Osteoblast (primary cell): ENCODE measurements at places on chromosomes 13 and 19. TPM values are rescaled to one million over a fixed set of nuclear protein-coding genes. Genes with fewer than 3 reads are reported as not detected.

DNA sequence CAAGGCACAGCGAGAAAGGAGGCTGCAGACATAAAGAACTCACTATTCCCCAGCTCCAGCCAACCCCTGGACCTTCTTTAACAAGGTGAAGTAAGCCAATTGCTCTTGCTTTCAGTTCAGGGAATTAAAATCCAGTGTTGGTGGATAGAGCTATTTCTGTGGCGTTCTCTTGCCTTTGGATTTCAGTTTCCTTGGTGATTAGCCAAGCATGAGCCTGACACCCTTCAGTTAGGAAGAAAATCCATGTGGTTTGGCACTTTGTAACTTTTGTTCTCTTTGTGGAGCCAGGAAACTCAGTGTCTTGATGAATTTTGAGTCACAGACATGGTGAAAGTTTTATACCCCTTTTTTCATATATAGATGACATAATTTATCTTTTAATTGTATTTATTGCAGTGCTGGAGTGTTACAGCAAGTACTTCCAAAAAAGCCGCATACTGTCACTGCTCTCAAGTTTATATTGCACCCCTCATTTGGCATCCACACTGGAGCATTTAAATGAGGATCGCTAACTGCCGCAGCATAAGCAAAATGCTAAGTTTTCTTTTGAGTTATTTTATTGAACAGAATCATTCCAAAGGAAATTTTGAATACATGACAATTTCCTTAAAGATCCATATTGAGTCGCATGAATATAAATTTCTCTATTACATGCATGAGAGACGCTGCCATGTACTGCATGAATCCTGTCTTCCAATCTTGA lies 406.8 kb downstream of the MYO16 start:
- H3K4me1 ChIP-seq = no peaks in the 10 kb centered on the region
- H3K36me3 ChIP-seq = no peaks in the 10 kb centered on the region
- H3K27me3 ChIP-seq = no peaks in the 10 kb centered on the region
- no peak overlapping the region for H3K27ac ChIP-seq
- DNase-seq = no peak
- H3K4me3 ChIP-seq = no peak overlapping the region

ZNF772 gene
- 19.2 and 22.1 TPM in 2 replicates for total RNA-seq

LRCH1 gene
- 6.9 and 7.1 TPM in 2 replicates for total RNA-seq

PSG7 gene
- not detected in 2 replicates for total RNA-seq

DNA sequence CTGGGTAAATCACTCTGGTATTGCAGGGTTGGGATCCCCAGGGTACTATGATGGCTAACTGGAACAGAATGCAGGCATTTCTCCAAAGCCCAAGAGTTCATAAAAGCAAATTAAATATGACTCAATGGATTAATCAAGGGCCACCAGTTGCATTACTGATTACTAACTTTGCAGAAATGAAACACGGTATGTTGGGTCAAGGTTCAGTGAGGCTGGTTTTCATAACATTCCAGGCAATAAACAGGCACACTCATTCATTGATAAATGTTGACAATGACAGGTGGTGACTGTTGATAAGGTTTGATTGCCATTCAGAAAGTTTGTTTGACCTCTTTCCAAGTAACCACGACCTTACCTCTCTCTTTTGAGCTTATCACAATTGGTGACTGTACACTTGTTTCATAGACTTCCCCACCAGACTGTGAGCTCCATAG lies 506 bp upstream of the AP1M1 start:
- H3K36me3 ChIP-seq = peaks cover 4% of the 10 kb centered on the region
- H3K4me3 ChIP-seq = peak overlapping the region; percentile 99
- peaks cover 43% of the 10 kb centered on the region for H3K4me1 ChIP-seq

DNA sequence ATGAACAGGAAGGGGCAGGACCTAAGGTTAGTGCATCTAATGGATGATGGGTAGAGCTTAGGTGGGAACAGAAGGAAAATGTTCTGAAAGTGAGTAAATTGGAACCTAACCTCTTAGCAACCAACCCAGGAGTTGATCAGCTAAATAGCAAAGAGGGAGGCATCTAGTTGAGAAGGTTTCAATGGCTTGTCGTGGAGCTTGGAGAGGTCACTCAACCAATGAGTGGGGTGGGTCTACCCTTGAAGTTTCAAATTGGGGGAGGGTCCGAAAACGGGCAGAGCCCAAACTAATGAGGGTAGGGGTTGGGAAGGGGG lies 5.7 kb upstream of the SHKBP1 start:
- H3K27ac ChIP-seq = no peak overlapping the region
- H3K36me3 ChIP-seq = no peaks in the 10 kb centered on the region
- H3K4me3 ChIP-seq = no peak overlapping the region
- peaks cover 4% of the 10 kb centered on the region for H3K27me3 ChIP-seq

GRCh38 chr19:39818626-39819097 lies 15.3 kb downstream of the DYRK1B start:
- no peaks in the 10 kb centered on the region for H3K27me3 ChIP-seq
- no peaks in the 10 kb centered on the region for H3K36me3 ChIP-seq
- H3K4me3 ChIP-seq = no peak overlapping the region
- H3K4me1 ChIP-seq = peaks cover 5% of the 10 kb centered on the region
- DNase-seq = no peak

MBD3L3 gene
- not detected in 2 replicates for total RNA-seq

CEACAM16 gene
- under 0.01 TPM in 1 of 2 replicates, not detected in the other for total RNA-seq

DNA sequence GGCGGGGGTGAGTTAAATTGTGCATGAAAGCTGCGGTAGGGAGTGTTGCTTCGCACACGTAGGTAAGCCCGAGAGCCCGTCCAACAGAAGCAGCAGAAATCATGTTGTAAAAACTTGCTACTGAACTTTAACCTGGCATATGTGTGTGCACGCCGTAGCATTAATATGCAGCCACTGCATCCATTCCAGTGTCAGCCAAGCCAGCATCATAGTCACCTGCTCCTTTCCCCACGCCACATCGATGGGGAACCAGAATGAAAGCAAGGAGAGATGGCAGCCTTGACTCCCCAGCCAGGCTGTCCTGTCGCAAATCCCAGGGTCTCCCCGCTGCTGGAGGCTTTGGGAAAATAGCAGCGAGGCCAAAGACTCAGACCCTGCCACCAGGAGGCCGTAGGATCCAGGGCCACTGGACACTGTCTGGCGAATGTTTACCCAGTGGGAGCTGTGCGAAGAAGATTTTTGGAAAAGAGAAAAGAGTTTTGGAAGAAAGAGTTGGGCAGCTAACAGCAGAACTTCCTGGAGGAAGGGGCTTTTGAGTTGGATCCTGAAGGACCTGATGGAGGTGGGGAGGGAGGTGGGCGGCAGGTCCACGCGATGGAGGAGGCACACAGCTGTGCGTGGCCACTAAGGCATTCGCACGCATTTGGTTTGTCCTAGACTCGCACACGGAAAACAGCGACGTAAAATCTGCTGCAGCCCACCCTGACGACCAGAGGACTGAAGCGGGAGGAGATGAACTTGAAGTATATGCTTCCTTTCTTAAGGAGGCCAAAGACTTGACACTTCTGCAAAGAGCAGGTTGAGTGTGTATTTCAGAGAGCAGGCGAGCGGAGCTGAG lies 48.7 kb upstream of the RANBP3 start:
- H3K4me1 ChIP-seq = peaks cover 25% of the 10 kb centered on the region
- no peaks in the 10 kb centered on the region for H3K27me3 ChIP-seq
- H3K4me3 ChIP-seq = no peak overlapping the region
- no peak for DNase-seq
- no peaks in the 10 kb centered on the region for H3K36me3 ChIP-seq

- H3K4me1 ChIP-seq = peaks cover 22% of the 10 kb centered on the region
- no peaks in the 10 kb centered on the region for H3K27me3 ChIP-seq
- no peak for DNase-seq
- H3K27ac ChIP-seq = no peak overlapping the region
- H3K4me3 ChIP-seq = no peak overlapping the region
Measured at GRCh38 chr13:39892721-39893685, 237.5 kb downstream of the COG6 start.

HNRNPA1L2 gene
- 2.9 and 3.6 TPM in 2 replicates for total RNA-seq

- DNase-seq = peak; percentile 86
- H3K4me1 ChIP-seq = peaks cover 9% of the 10 kb centered on the region
- peak overlapping the region; percentile 85 for H3K27ac ChIP-seq
- no peaks in the 10 kb centered on the region for H3K27me3 ChIP-seq
- H3K36me3 ChIP-seq = peaks cover 16% of the 10 kb centered on the region
- peak overlapping the region; percentile 99 for H3K4me3 ChIP-seq
Measured at GRCh38 chr19:16541526-16542044, 652 bp downstream of the CHERP start.

CEACAM3 gene
- not detected in 2 replicates for total RNA-seq

DNA sequence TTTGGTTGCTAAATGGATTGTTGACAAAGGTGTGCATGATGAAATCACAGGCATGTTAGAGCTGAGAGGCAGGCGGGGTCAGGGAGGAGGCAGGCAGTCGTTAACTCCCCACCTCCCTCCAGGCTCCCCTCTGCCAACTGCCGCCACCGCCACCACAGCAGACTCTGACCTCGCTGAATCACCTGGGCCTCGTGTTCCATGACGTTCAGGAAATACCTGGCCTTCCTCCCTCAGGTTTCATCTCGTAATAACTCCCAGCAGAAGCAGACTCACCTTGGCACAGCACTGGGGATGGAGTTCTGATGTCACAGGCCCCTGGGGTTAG lies 198.5 kb downstream of the KATNAL1 start:
- no peaks in the 10 kb centered on the region for H3K36me3 ChIP-seq
- H3K4me1 ChIP-seq = peaks cover 6% of the 10 kb centered on the region
- no peak overlapping the region for H3K27ac ChIP-seq

CRX gene
- not detected in 2 replicates for total RNA-seq

ZSCAN4 gene
- total RNA-seq = under 0.01 and 0.36 TPM in 2 replicates

DNA sequence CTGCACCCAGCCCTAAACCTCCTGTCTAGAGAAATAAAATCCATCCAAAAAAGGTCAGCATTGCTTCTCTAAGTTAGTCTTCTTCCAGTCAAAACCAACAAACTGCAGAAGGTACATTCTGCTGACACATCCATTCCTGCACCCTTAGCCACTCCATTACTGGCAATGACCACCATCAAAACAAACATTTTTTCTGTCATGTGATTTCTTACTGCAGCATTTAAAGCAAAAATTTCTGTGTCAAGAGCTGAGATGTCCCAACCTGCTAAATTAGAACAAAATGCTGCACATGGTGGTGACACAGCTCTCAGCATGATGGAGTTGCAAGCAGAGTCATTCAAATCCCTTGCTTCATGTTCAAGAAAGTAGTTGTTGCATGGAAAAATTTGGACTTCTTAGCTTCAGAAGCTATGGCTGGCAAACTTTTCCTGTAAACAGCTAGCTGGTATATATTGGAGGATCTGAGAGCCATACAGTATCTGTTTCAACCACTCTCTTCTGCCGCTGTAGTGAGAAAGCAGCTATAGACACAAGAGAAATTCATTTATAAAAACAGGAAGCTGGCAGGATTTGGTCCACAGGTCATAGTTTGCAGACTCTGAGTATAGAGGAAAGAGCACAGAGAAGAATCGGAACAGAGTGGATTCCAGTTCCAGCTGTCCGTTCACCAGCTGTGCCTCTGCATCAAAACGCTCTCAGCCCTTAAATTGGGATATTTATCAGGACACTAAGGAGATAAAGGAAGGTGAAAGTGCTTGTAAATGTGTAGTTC lies 17.4 kb downstream of the RUBCNL start:
- peaks cover 33% of the 10 kb centered on the region for H3K4me1 ChIP-seq
- no peak overlapping the region for H3K4me3 ChIP-seq
- DNase-seq = peak; percentile 82
- no peaks in the 10 kb centered on the region for H3K36me3 ChIP-seq
- peak overlapping the region; percentile 76 for H3K27ac ChIP-seq

DNA sequence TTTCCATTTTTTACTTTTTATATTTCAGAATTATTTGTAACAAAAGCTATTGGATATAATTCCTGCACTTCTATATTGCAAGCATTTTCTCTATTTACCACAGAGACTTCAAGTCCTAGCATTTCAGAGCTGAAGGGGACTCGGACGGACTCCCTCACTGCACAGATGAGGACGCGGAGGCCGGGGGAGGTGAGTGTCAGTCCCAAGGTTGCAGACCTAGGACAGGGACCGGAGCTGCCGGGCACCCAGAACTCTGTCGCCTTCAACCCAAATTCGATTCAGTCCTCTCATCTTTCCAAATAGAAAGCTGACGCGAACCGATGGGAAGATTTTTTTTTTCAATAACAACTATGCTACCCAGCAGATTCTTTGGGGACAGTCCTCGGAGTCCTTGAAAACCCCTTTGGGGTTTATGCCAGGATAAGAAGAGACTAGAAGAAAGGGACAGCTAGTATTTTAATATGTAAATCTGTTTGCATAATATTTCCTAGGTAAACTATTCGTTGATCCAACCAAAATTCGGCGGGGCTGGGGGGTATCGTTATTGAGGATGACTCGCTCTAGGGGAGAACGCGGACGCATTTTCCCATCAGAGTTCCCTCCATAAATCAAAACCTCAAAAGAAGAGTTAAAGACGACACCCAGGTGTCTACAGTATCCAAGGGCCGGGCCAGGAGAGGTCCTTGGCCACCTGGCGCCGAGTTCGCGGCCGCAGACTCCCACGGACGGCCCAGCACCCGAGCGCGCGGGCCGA lies 803 bp downstream of the FLT3 start:
- peaks cover 58% of the 10 kb centered on the region for H3K27me3 ChIP-seq
- DNase-seq = peak; percentile 62
- no peaks in the 10 kb centered on the region for H3K4me1 ChIP-seq
- no peaks in the 10 kb centered on the region for H3K36me3 ChIP-seq
- H3K27ac ChIP-seq = no peak overlapping the region

- H3K27me3 ChIP-seq = no peaks in the 10 kb centered on the region
- H3K4me1 ChIP-seq = no peaks in the 10 kb centered on the region
- H3K27ac ChIP-seq = no peak overlapping the region
- no peak for DNase-seq
- H3K36me3 ChIP-seq = no peaks in the 10 kb centered on the region
Measured at GRCh38 chr13:105897575-105897974, 637.9 kb downstream of the EFNB2 start.

CYP2A7 gene
- not detected in 2 replicates for total RNA-seq

DNA sequence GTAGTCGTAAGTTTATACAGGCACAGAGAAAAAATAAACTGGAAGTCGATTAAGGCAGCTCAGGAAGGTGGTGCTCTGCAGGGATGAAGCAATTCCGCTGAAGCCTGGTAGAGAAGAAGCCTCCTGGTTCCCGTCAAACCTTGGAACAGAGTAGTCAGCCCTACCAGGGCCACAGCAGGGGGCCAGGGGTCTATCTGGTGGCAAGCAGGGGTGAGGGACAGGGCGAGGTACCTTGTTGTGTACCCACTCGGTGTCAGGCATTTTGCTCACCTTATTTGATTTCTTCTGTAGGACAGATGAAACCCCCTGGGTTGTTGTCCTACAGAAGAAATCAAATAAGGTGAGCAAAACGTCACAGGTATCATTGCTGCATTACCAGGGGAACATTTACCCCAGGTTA lies 70.6 kb downstream of the C13orf42 start:
- H3K4me3 ChIP-seq = no peak overlapping the region
- no peaks in the 10 kb centered on the region for H3K36me3 ChIP-seq
- no peak for DNase-seq
- peaks cover 2% of the 10 kb centered on the region for H3K4me1 ChIP-seq
- H3K27ac ChIP-seq = no peak overlapping the region

GRCh38 chr19:40433391-40434216 lies 7.8 kb upstream of the SERTAD1 start:
- H3K36me3 ChIP-seq = no peaks in the 10 kb centered on the region
- H3K27ac ChIP-seq = peak overlapping the region; percentile 86
- peak; percentile 98 for DNase-seq
- peak overlapping the region; percentile 70 for H3K4me3 ChIP-seq

- no peak overlapping the region for H3K4me3 ChIP-seq
- no peak overlapping the region for H3K27ac ChIP-seq
- DNase-seq = no peak
Measured at GRCh38 chr13:26762745-26763345, 2.3 kb upstream of the GPR12 start.

CEACAM5 gene
- not detected in 2 replicates for total RNA-seq
